Renal cortical epithelial cell (primary cell): ENCODE measurements at places on chromosomes 4 and X.

- no peak for DNase-seq
Measured at GRCh38 chr4:7416745-7417432, 17.8 kb downstream of the PSAPL1 start.

- no peak for DNase-seq
Measured at GRCh38 chrX:121639781-121640180, 592.4 kb downstream of the GLUD2 start.

DNA sequence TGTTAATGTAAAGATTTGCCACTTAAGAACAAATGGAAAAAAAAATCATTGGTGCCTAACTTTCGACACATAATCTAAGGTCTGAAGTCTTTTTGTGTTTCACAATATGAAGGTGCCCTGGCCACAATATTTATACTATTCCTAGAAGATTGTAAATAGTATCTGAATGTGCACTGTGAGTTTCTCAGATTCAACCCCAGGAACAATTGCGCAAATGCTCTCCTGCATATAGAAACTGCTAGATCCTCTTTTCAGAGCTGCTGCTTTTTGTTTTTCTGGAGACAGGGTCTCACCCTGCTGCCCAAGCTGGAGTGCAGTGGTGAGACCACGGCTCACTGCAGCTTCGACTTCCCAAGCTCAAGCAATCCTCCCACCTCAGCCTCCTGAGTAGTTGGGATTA is 480.1 kb upstream of the FTHL17 start:
- no peak for DNase-seq

GRCh38 chr4:121943941-121944340 is 7.9 kb downstream of the TRPC3 start:
- DNase-seq: no peak

GRCh38 chr4:2408401-2408958 is 10.0 kb downstream of the ZFYVE28 start:
- no peak for DNase-seq

DNA sequence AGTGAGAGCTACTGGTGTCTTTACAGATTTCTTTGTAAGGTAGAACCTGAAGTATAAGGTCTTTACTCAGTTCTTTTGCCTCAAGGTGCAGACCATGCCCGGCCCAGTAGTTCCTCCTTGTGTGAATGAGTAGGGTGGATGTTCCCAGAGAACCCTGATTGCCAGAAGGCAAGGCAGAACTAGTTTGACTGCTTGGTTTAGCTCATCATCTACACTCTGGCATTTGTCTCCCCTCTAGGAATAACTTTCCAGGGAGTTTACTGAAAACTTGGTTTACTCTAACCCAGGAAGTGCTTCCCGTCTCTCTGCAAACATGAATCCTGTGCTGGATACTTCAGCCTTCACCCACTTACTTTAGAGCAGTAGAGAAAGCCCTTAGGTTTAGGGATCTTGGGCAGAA is 29.1 kb downstream of the MCUB start:
- no peak for DNase-seq

DNA sequence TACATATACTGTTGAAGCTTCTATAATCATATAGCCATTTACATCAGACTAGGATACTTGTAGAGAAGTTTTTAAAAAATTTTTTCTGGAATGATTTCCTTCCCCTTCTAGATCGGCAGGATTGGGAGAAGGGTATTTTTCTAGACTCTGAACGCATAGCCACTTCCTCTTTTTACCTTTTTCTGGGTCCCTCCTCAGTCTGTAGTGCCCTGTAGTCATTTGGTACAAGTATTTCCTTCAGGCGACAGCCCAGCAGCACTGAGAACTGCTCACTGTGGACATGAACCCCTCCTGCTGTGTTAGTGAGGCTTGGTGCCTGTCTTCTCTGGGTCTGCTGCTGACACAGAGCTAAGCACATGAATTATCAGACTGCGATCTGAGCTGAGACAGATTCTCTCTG is 255.4 kb downstream of the ARHGAP10 start:
- DNase-seq: no peak

GRCh38 chr4:65018313-65018712 is 609.1 kb upstream of the TECRL start:
- DNase-seq: no peak

- no peak for DNase-seq
Measured at GRCh38 chrX:152847281-152847680, 16.4 kb downstream of the NSDHL start.

GRCh38 chrX:40237731-40238178 is 140.0 kb upstream of the BCOR start:
- DNase-seq: no peak

DNA sequence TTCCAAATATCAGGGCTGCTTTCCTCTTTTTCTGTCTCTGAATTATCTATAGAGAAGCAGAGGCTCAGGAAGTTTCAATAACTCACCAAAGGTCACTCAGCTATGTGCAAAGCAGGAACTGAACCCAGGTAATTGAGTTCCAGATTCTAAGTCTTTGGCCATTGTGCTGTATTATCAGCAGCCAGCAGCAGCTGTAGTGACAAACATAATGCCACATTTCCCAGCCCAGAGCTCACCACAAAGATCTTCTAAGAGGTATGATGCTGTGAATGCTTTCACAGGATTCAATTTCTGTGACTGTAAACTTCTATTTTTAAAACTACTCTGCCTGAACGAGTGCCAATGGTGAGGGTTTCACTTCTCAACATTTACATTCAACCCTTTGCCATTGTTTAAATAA is 56.4 kb downstream of the SPOCK3 start:
- no peak for DNase-seq
